ENCODE measurements at places on chromosomes 16 and 17.

DNA sequence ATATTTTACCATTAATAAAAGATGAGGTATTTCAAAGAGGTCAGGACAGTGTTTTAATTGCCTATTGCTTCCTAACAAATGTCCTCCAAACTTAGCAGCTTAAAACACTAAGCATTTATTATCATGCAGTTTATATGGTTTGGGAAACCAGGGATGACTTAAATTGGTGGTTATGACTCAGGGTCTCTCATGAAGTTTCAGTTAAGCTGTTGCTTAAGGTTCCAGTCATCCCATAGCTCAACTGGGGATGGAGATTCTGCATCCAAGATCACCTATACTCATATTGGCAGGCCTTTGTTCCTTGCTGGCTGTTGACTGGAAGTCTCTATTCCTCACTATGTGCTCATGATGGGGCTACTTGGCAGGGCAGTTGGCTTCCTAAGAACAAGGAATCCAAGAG, 1329.9 kb upstream of the GOT2 start:
- DNase-seq, result no peak

- no peak for DNase-seq
These were observed 30.3 kb downstream of the ARSG start for GRCh38 chr17:68321556-68321954.

DNA sequence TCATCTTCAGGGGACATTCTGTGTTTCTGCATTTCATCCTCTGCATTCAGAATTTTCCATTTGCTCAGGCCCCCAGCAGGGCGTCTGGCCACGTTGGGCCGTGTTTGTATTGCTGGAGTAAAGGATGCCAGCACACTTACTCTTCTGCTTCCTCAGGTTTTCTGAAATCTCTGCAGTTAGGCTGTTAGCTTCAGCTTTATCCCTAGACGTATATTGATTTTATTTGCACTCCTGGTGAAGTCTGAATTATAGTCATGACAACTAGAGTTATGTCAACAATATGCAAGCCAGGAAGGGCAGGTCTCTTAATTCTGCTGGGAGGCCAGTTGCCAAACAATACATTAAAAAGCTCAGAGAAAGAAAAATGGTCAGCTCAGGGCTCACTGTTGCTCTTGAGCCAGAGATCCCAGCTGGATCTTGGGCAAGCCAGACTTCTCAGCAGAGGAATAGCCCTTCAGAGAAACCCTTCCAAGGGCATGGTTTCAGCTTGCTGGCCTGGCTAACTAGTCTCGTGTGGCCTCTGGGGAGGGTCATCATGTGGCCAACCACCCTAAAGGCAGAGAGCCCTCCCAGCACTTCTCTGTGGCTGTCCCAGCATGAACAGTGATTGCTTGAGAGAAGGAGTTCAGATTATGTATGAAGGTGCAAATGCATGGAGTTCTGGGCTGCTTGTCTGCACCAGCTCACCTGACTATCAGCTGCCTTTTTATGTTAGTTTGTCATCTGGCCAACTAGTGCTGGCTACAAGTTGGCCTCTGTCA, 110.2 kb upstream of the CACNG5 start:
- DNase-seq, result no peak

DNA sequence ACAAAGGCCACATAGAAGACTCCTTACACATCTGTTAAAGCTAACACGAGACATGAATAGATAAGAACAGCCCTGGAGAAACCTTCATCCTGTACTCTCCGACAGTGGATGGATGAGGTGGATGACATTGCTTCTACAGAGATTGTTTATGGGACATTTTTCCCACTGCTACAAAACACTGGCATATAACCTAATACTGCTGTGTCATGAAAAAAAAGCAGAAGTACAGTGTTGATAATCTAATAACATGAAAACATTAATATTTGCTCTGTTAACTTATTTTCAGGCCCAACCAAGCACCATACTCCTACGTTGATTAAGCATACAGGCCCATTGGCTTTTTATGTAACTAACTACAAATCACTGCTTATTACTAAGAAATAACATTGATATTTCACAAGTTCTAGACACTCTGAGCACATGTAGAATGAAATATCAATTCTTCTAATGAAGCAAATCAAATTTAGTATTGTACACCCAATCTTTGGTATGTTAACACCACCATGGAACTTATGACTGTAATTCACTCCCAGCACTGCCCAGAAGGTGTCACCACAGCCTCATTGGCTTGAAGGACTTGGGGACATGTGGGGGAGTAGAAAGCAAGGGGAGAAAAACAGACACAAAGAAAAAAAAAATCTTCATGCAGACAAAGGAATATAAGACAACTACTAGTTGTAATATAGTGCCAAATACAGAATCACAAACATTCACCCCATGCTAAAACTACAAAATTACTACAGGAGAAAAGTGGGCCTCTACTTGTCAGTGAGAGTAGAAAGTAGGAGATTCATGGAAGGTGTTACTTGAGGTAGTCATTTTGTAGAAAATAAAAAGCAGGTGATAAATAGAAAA, 330.0 kb upstream of the PMFBP1 start:
- peak; percentile 28 for DNase-seq

GRCh38 chr17:39116224-39116623, 35.2 kb downstream of the PLXDC1 start:
- no peak for DNase-seq

- no peak for DNase-seq
These were observed 4.4 kb upstream of the CBFB start for GRCh38 chr16:67024384-67025209.

DNA sequence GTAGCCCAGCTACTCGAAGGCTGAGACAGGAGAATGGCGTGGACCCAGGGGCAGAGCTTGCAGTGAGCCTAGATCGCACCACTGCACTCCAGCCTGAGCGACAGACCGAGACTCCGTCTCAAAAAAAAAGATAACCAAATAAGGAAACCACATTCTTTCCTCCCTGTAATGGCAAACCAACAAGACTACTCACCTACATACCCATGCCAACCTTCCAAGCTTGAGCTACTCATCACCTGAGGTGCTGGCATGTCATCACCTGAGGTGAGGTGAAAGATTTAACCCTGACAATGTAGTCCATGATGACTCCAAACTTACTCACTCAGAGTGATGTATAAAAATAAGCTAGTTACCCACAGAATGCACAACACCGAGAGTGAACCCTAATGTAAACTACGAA, 85.2 kb downstream of the SMG6 start:
- no peak for DNase-seq

DNA sequence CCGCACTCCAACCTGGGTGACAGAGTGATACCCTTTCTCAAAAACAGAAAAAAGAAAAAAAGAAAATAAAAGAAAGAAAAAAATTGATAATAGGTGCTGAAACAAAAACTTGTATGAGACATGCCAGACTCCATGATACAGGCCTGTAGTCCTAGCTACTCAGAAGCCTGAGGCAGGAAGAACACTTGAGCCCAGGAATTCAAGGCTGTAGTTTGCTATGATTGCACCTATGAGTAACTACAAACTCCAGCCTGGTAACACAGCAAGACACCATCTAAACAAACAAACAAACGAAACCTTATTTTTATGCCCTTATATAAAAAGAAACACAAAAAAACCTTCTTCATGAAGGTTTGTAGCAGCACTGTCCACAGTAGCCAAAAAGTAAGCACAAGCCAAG, 5.0 kb upstream of the CMTM4 start:
- DNase-seq, result no peak

- DNase-seq, result no peak
These were observed 34.6 kb upstream of the WSB1 start for GRCh38 chr17:27259356-27259755.

- no peak for DNase-seq
These were observed 186.6 kb downstream of the PMP22 start for GRCh38 chr17:15078570-15078969.

DNA sequence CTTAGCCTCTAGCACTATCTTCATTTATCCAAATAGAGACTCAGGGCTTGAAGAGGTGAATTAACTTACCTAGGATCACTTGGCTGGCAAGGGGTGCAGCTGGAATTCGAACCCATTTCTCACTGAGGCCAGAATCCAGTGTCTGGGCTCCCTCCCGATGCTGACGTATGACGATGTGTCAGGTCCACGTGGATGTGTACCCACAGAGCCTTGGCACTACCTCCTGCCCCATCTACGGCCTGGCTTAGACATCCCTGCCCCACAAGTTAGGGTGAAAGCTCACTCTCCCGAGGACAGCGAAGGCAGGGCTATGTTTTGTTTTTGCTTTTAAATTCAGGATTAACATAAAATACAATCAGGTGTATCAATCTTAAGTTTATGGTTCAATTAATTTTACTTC, 332.3 kb downstream of the CPPED1 start:
- no peak for DNase-seq

Data from activated naive CD4-positive, alpha-beta T cell treated with anti-CD3 and anti-CD28 coated beads, Interleukin-2, amount 50 U/mL, for 16 hours (primary cell).